Stimulated activated CD4-positive, alpha-beta T cell treated with anti-CD3 and anti-CD28 coated beads, Interleukin-15, amount 100 ng/mL, for 48 hours (primary cell): ENCODE measurements at places on chromosomes 4 and X.

DNA sequence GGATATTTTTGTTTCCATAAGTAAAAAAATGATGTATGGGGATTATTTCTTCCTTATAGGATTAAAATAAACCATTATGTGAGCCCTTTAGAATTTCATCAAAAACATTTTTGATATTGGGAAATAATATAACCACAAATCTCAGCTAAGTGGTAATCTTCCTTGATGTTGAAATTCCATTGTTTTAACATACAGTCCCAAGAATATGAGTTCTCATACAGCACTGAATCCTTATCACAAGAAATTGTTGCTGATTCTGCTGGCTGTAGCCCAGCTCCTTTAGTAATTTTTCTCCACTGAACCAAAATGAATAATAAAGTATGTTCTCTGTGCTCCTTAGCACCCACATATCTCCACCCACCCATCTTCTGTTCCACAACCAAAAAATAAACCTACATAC lies 41.9 kb upstream of the FAM47B start:
- no peak for DNase-seq

DNA sequence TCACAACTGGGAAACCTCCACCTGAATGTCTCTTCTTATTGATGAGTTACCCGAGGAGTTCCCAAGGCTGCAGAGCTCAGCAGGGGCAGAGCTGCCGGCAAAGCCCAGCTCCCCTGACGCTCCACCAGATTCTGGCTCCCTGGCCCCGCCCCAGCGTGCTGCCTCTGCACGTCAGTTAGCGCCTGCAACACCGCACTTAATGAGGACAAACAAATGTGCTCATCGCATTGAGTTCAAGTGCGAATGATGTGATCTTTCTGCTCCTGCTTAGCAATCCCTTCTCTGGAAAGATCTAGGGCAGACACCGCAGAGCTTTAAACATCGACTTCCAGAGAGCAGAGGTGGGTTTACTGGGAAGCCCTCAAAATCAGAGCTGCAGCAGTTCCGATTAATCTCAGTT lies 55.5 kb upstream of the FBXW7 start:
- peak; percentile 8 for DNase-seq

- no peak for DNase-seq
Observed at GRCh38 chrX:12548341-12548740, 242.9 kb upstream of the PRPS2 start.

GRCh38 chr4:127586922-127587571 lies 45.7 kb upstream of the INTU start:
- no peak for DNase-seq

DNA sequence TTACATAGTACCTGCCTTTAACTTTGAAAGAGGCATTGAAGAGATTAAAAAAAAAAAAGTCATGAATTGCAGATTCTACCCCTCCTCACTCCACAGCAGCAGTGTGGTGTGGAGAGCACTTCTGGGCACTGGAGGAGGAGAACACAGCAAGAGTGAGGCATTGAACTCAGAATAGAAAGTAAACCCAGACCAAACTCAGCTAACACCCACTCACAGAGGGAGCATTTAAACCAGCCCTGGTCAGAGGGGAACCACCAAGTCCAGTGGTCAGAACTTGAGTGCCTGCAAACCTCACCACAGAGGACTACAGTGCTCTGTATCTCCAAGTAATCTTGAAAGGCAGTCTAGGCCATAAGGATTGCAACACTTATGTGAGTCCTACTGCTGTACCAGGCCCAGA lies 15.6 kb upstream of the UGT2A1 start:
- no peak for DNase-seq

DNA sequence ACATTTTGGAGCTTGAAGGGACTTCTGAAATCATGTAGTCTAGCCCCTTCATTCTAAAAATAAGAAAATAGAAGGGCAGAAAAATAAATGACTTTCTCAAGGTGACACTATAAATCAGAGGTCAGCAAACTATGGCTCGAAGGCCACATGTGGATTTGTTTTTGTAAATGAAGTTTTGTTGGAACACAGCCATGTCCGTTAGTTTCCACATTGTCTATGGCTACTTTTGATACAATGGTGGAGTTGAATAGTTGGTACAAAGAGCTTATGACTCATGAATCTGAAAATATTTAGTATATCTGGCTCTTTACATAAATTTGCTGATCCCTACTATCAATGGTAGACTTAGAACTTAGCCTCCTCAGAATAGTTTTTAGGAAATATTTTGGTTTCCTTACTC lies 302.4 kb upstream of the PRPS2 start:
- DNase-seq: no peak

DNA sequence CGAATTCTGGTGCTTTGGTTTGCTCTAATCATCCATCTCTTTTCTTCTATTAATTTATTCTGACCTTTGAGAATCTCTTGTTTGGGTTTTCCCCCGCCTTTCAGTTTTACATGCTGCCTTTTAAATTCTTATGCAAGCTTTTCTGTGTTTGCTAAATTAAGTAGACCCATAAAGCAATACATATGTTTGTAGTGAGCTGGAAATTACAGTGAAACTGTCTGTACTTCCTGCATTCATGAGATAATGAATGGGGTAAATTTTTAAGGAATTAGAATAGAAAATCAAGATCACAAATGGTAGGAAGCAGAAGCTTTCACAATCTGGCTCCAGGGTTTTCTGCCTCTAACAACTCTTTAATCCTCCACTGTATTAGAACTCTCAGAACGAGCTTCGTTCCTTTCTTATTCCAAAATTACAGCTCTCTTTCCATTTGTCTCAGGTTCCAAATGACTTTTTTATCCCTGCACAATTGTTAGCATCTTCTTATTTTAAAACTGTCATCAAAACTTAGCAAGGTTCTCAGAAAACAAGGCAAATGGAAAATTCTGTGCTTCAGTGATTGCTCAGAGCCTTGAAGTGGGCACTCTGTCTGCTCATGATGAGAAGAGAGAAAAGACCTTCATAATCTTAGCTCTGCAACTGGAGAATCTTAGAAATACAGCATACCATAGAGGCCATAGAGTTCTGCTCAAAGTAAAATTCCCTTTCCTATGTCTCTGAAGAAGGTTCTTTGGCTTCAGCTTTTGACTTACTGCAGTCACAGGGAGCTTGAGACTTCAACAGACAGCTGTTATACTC lies 108.2 kb downstream of the EGF start:
- DNase-seq: no peak

GRCh38 chr4:3515646-3516045 lies 16.6 kb downstream of the LRPAP1 start:
- DNase-seq: no peak

- no peak for DNase-seq
Observed at GRCh38 chrX:150688911-150689451, 4.2 kb upstream of the MTMR1 start.

- no peak for DNase-seq
Observed at GRCh38 chr4:126627255-126627654, 1005.5 kb upstream of the INTU start.
